Stimulated activated CD8-positive, alpha-beta memory T cell treated with anti-CD3 and anti-CD28 coated beads, Interleukin-2, amount 100 ng/mL, for 1 hour (primary cell): ENCODE measurements at places on chromosomes 4 and X.

DNA sequence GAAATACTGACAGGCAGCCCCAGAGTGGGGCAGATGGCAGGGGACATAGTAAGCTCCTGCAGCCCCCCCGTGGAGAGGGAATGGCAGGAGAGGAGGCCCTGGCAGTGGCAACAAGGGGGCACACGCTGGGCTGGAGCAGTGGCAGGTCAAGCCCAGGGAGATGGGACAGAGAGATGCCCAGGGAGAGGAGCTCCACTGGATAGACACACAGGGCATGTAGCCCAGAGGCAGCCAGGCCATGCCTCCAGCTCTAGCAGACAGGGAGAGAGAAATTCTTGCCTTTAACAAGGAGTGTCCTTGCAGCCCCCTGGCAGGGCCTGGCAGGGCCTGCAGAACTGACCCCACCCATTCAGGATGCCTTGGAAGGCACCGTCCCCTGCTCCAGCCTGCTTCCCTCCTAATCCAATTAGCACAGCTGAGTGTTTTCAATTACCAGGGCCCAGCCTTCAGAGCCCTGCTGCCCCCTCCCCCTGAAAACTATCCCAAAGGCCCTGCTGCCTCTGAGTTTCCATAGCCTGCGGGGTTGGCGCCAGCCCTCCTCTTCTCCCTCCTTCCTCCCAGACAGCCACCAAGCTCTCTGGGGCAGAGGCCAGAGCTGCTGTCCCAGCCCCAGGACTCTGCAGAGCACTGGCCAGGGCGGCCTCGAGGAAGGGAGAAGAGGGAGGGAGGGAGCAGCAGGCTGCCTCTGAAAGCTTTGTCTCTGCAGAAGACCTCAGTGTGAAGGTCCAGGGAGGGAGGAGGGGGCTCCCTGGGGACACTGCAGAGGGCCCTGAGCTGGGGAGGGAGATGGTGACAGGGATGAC is 12.5 kb downstream of the L1CAM start:
- DNase-seq, result no peak

DNA sequence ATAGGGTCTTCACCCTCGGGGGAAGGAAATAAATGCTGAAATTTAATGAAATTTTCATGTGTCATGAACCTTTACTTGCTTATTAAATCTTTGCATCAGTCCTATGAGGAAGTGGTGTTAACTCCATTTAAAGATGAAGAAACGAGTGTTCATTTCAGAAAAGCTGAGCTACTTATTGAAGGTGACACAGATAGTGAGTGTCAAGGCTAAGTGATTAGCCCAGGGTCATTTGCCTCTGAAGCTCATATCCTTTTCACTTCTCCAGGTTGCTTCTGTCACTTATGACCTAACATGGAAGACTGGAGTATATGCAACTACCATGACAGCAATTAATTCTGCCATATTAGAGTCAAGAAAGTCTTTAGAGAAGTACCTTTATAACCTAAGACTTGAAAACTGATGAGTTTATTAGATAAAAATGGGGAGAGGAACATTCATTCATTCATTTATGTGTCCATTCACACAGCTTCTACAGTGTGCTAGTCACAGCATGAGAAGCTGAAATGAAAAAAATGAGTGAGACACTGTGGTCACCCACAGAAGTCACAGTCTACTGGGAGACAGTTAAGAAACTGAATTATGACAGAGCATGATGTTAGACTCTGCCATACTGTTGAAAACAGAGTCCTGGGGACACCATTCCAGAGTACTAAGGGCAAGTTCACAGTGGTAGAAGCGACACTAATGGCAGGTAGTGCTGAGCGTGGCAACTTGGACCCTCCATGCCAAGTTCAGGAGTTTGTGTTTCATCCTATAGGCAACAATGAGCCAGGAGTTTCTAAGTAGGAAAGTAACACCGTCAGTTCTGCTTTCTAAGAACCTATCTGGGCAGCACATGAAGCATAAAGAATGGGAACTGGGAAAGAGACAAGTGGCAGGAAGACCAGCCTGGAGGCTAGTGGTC is 21.3 kb downstream of the ALPK1 start:
- DNase-seq, result no peak

DNA sequence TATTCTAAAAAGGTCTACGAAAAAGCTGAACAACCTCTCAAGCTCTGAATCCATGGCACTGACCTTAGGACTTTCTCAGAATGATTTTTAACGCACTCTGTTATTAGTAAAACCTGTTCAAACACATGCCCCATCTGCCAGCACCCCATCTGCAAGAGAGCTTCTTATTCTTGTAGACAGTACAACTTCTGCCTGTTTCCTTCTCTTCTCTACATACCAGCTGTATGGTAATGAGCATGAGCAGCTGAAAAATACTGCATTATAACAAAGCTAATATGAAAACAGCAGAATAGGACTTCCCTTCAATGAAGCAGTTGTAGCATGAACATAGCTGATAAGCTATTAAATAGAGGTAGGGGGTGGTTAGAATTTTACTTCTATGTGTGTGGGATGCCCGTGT is 167.9 kb downstream of the FBXW7 start:
- DNase-seq, result no peak

GRCh38 chr4:177569434-177569833 is 127.2 kb upstream of the AGA start:
- no peak for DNase-seq

GRCh38 chrX:97482666-97483300 is 599.1 kb downstream of the RPA4 start:
- DNase-seq, result no peak
